Activated T-helper 17 cell treated with anti-CD3 and anti-CD28 coated beads, Interleukin-2, amount 50 U/mL, for 72 hours (primary cell): ENCODE measurements at places on chromosomes 7 and 10. TPM values are rescaled to one million over a fixed set of nuclear protein-coding genes. Genes with fewer than 3 reads are reported as not detected.

Gene PNLIPRP1
- total RNA-seq, result not detected

Gene CFAP70
- total RNA-seq, result 0.74 TPM

Gene CXCL12
- 0.35 TPM for total RNA-seq

Gene ENO4
- total RNA-seq, result not detected

Gene PNLIP
- total RNA-seq, result not detected
